ENCODE measurements at places on chromosomes 12 and 14.

DNA sequence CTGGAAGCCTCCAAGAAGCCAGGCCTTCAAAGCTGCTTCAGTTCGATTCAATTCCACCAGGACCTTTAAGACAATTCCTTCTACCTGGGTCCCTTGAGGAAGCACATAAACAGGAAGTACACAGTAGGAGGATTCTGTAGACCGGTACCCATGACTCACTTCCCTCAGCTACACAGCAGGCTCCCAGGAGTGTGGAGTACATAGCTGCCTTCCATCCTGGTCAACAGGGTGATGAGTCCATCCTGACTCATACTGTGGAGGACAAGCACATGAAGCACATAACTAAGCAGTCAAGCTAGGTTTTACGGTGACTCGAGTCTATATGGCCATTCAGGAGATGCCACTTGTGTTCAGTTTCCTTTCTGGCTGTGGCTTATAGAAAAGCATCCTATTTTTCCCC is 197.6 kb upstream of the RBM19 start:
- no peak for DNase-seq

DNA sequence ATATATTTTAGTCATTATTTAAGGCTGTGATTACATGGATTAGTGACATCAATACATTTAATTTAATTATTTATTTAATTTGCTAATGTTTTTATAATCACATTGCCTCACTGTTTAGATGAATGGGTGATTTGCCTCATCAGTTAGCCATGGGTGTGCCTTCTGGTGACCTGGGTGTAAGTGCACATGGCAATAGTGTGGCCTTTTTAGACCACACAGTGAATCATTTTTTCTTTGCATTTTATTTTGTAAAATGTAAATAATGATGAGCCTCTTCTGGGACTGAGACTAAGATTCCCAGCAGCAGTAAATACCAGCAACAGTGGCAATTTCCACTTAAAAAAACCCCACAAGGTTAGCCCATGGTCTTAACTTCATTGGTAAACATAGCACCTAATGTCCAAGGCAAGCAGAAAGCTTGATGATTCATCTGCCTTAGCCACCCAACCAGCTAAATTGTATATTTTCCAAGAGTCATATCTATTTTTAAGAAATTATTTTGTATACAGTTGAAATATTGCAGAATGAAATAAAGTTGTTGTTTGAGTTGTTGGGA is 235.9 kb upstream of the NOVA1 start:
- DNase-seq: no peak

DNA sequence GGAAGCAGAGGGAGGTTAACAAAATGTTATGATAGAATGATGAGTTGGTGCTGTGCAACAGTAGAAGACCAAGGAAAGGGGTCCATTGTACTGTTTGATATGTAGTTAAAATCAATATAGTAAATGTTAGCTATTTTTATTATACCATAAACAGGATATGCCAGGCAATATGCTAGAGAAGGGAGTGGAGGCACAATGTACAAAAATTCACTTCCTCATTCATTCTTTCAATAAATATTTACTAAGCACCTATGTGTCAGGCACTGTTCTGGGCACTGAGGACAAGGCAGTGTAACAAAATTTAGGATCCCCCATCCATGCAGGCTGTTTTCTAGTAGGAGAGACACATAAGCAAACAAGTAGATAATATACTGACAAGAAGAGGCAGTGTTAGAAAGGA is 25.0 kb downstream of the FGD6 start:
- DNase-seq: no peak

GRCh38 chr12:31362115-31362758 is 36.3 kb upstream of the SINHCAF start:
- DNase-seq: peak; percentile 46

- no peak for DNase-seq
These were observed 270.6 kb downstream of the TTC8 start for GRCh38 chr14:89095036-89095435.

- no peak for DNase-seq
These were observed 30.5 kb downstream of the USP44 start for GRCh38 chr12:95520816-95521215.
